Left ventricle myocardium inferior (tissue), 1 donor: ENCODE measurements at places on chromosomes 5 and 9. TPM values are rescaled to one million over a fixed set of nuclear protein-coding genes. Genes with fewer than 3 reads are reported as not detected.

GRCh38 chr5:157860898-157861890 is 2.2 kb upstream of the CLINT1 start:
- DNase-seq: no peak

GRCh38 chr9:13817754-13818278 is 496.1 kb downstream of the NFIB start:
- no peak for DNase-seq

DNA sequence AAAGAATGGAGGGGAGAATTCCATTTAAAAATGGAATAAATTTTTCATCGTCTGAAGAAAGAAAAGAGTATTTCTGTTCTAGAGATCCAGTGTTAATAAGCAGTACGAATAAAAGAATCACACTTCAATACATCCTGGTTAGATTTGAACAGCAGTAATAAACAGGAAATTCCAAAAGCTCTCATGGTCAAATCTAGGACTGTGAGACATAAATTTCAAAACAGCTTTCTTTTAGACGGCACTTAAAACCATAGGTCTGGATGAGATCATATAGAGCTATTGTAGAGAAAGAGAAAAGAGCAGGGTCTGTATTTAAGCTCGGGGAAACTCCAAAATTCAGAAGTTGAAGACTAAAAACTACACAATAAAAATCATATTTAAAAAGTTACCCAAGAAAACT is 1006.9 kb upstream of the CTNND2 start:
- no peak for DNase-seq

GRCh38 chr5:151889614-151890013 is 35.0 kb downstream of the GLRA1 start:
- DNase-seq: no peak

DNA sequence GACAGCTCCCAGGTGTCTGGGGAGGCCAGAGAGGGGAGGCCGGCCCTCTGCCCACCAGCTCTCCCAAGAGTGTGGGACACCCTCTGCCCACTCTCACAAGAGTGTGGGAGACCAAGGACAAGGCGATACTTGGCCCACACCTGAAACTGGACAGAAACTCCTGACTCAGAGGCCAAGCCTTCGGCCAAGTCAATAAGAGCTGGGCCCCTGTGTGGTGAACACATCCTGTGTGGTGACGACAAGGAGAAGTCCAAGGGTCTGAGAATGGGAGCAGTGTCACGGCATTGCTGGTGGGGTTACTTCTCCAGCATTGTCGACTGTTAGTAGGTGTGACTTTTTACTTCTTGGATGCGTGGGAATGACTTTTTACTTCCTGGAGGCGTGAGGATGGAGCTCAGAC is 14.6 kb upstream of the F2RL1 start:
- no peak for DNase-seq

The C5 gene
- total RNA-seq: 0.63 TPM

The PCDHB7 gene
- total RNA-seq: 0.55 TPM

The QRFP gene
- total RNA-seq: not detected

GRCh38 chr9:105973951-105974351 is 279.6 kb downstream of the TMEM38B start:
- no peak for DNase-seq
